ENCODE measurements at places on chromosomes 2 and 18.
A peak's percentile ranks its signal among the peaks of the same experiment; 100 is the strongest.

DNA sequence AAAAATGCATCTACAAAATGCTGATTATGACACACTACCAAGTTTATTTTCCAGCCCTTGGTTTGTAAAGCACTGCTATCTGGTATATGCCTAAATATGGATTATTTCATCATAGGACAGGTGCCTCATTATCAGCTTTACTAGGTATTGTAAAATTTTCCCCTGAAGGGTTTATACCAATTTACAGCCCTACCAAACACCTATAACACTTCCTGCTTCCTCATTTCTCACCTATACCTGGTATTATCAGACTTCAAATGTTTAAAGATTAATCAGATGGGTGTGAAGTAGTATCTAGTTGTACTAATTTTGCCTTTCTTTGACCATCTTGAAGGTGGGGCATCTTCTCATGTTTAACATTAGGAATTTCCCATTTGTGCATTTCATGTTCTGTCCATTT lies 26.8 kb downstream of the RMND5A start:
- no peak for DNase-seq

GRCh38 chr2:237592425-237592980 lies 2.0 kb upstream of the RAB17 start:
- DNase-seq, result no peak

GRCh38 chr2:241547781-241548450 lies 10.6 kb upstream of the BOK start:
- DNase-seq, result no peak

DNA sequence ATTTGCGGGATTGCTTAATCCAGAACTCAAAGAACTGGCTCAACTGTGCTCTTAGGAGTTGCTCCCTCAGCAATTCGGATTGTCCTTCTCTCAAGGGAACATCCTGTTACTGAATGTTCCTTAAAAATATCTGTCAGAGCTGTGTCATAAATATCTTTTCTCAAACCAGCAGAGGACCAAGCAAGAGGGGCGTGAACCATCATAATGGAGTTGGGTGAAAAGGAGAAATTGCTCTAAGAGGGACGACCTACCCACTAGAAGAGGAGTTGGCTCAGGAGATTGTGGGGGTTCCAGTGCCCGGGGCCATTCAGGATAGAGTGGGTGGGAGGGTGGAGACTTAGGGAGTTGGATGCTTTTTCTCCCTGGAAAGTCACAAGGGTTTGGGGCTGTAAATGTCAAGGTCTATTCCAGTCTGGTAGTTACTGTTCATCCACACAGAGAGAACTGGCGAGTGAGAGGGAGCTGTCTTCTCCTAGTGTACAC lies 59.5 kb downstream of the MERTK start:
- no peak for DNase-seq

- no peak for DNase-seq
These were observed 21.3 kb downstream of the CYRIA start for GRCh38 chr2:16644221-16644925.

DNA sequence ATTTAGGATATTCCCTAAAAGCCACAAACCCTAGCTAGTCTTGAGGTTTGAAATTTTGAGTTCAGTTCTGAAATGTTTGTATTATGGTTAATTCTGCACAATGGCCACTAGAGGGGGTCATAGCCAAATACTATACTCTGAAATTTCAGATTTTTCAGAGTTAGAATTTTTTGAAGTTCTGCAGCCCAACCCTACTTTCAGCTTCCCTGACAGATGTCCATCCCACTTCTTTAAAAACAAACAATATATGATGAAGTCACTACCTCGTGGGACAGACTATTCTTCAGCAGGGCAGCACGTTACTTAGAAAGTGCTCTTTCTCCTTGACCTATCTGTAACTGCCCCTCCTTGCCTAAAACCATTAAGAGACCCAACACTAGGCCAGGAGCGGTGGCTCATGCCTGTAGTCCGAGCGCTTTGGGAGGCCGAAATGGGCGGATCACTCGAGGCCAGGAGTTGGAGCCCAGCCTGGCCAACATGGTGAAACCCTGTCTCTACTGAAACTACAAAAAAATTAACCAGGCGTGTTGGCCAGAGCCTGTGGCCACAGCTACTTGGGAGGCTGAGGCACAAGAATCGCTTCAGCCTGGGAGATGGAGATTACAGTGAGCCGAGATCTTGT lies 48.2 kb upstream of the PAPOLG start:
- peak; percentile 56 for DNase-seq

- DNase-seq, result peak; percentile 49
These were observed 41.2 kb downstream of the RPL37A start for GRCh38 chr2:216539791-216540241.

DNA sequence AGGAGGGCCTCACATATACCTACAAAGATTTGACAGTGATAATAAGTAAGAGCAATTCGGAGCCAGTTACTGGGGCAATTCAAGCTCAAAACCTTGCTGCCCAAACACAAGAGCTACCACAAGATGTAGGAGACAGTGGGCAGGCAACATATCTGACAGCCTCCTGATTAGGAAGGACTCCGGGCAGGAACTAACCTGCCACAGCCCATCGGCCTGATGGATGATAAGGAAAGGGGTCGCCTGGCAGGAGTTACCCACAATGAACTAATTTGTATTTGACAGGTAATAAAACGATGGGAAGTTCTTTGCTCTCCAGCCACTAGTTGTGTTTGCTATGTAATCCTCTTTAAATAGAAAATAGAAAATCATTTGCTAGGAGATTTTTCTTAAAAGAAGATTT lies 100.2 kb downstream of the ARHGAP15 start:
- no peak for DNase-seq

- no peak for DNase-seq
These were observed 387.6 kb downstream of the FIGN start for GRCh38 chr2:163347982-163348856.

DNA sequence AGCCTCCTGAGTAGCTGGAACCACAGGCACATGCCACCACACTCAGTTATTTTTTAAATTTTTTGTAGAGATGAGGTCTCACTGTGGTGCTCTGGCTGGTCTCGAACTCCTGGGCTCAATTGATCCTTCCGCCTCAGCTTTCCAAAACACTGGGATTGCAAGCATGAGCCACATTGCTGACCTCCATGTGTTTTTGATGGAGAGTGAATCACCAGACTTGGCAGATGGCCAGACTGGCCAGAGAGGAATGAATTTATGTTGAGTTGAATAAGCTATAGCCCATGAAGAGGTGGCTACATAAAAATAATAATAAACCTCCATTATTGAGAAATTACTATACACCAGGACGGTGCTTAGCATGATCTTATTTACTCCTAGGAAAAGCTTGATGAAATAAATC lies 91.5 kb downstream of the MREG start:
- DNase-seq, result no peak

- no peak for DNase-seq
These were observed 2.4 kb upstream of the SATB2 start for GRCh38 chr2:199460101-199460671.

- no peak for DNase-seq
These were observed 93.5 kb downstream of the POLR1A start for GRCh38 chr2:86012007-86012712.

- DNase-seq, result no peak
These were observed at the start of gene GPR35 for GRCh38 chr2:240624950-240625621. Gene GPR35, plus strand, starts transcription at chr2:240625480. Its CDS starts 4,473 bp downstream, at chr2:240629953.

DNA sequence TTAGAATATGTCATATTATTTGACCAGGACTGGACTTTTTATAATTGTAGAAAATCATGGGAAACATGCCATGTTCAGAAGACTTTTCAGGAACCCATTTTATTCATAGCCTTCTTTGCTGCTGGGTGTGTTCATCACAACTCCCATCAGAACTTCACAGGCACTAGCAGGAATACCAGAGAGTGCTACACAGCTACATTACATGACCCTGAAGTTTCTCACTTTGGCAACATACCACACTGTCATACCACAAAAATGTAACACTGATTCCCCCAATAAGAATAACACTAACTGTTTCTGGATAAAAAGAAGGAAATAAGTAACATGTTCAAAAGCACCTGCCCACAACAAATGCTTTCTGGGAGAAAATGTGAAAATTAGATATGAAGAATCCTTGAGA lies 405.4 kb downstream of the CDH2 start:
- no peak for DNase-seq

- no peak for DNase-seq
These were observed 10.5 kb downstream of the DRC1 start for GRCh38 chr2:26412091-26412673.

- no peak for DNase-seq
These were observed 95.6 kb upstream of the KCNH7 start for GRCh38 chr2:162934191-162934590.

- DNase-seq, result no peak
These were observed 460.3 kb downstream of the MEIS1 start for GRCh38 chr2:66895206-66895605.

- DNase-seq, result no peak
These were observed 1376.4 kb upstream of the CRIM1 start for GRCh38 chr2:34979148-34979547.

- peak; percentile 4 for DNase-seq
These were observed 164.2 kb downstream of the VWC2L start for GRCh38 chr2:214575030-214575429.

DNA sequence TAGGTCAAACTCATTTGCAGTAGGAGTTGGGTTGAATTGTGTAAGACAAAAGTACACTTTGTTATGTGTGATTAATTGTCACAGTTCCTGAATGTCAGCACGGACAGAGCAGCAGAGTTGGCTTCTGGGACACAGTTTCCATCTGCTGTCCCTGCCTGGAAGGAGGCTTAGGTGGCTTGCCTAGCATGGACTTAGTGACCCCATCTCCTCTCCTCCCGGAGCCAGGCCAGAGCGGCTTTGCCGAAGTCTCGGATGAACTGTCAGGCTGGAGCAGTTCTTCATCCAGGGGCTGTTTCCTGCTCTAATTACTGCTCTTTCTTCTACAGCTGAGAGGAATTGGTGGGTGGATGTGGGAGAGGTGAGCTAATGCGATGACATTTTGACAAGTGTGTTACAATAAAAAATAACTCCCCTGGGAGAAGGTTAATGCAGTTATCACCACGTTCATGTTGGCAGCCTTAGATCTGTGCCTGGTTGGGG lies 102.0 kb downstream of the SH3RF3 start:
- no peak for DNase-seq

DNA sequence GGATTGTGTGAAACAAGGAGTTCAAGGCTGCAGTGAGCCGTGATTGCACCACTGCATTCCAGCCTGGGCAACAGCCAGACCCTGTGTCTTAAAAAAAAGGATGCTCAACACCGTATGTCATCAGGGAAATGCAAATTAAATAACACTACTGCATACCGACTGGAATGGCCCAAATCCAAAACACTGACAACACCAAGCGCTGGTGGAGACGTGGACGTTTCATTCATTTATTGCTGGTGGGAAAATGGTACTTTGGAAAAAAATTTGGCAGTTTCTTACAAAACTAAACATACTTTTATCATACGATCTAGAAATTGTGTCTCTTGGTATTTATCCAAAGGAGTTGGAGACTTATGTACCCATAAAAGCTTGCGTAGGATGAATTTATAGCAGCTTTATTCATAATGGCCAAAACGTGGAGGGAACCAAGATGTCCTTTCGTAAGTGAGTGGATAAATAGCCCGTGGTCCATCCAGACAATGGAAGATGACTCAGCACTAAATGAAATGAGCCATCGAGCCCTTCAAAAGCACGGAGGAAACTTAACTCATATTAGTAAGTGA lies 24.2 kb downstream of the NEU4 start:
- no peak for DNase-seq

Data from SHP77 treated with DMSO at 0.1 percent for 48 hours (cell line).